ENCODE measurements at places on chromosomes 3 and 15.
A peak's percentile ranks its signal among the peaks of the same experiment; 100 is the strongest.

DNA sequence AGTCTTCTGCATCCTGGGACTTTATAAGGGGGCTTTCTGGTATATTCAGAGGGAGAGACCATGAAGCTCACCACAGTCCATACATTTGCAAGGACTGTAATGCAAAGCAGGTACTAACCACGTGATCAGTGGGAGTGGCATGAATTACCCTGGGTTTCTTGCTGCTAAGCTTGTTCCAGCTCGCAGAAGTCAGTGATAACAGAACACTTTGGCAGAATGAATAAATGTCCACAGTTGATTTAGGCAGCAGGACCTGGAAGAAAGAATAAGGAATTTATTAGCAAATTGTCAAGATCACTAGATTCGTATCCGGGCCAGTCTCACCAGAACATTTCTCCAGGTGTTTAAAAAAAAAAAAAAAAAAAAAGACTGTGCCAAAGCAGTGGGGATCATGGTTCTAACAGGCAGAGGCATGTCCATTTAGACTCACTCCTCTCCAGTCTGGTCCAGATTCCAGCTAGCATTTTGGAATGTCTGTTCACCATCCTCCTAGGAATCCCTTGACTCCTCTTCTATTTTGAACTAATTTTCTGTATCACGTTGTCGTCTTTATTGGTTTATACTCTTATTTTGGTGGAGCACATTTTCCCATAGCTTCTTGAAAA, 24.5 kb downstream of the HHLA2 start:
- DNase-seq = no peak

- no peak for DNase-seq
Measured at GRCh38 chr3:182005219-182005618, 293.5 kb downstream of the SOX2 start.

DNA sequence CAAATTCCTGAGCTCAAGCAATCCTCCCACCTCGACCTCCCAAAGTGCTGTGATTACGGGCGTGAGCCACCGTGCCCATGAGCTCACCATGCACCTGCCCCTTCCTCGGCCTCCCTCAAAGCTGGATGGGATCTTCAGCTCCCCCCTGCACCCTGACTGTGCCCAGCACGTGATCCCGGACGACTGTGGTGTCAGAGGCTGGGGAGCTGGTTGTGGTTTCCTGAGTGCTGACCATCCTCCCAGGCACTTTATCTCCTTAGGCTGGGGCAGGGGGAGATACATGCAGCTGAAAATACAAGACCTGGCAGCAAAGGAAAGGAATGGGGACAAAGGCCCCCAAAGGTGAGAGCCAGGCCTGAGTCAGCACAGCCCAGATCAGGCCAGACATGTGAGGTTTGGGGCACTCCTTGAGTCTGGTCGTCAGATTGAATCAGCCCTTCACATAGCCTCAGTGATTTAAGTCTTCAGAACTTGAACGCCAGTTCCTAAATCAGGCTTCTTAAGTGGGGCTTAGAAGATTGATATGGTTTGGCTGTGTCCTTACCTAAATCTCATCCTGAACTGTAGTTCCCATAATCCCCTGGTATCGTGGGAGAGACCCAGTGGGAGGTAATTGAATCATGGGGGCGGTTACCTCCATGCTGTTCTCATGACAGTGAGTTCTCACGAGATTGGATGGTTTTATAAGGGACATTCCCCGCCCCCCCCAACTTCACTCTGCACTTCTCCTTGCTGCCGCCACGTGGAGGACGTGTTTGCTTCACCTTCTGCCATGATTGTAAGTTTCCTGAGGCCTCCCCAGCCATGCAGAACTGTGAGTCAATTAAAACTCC, 35.8 kb downstream of the PRKCD start:
- DNase-seq = peak; percentile 55

DNA sequence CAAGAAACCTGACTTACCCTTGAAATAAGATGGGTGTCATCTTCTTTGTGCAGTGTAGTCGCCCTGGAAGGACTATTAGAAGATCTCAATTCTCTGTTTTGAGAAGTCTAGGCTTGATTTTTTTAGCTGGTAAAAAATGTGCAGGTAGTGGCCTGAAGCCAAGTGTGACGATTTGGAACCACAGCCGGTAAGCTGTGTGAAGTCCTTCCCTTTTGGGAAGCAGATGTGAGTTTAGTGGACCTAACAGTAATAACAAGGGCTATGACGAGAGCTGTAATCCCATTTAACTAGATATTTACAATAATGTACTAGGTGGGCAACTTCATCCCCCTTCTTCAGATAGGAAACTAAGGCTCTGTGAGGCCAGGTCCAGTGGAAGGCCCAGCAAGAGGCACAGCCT, 81.7 kb upstream of the MYZAP start:
- DNase-seq = no peak

DNA sequence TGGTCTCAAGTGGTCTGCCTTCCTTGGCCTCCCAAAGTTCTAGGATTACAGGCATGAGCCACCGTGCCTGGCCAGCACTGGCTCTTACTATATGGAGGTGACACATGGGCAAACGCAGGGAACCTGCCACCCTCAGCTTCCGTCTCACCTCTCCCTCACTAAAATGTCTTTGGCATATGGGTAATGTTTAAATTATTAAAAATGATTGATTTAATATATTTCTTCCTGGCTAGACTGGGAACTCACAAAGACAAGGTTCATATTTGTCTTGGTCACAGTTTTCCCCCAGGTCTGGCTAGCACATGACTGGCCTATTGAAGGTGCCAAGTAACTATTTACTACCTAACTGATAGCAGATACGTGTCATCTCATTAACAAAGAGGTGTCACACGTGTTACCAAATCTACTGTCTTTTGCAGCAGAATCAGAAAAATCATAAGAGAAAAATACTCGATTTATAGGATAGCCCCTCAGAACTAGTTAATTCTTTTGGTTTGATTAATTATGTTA, 48.2 kb downstream of the SYNM start:
- no peak for DNase-seq

GRCh38 chr3:43028678-43029490, 49.8 kb downstream of the GASK1A start:
- no peak for DNase-seq

GRCh38 chr3:163785693-163786092, 1292.6 kb downstream of the SI start:
- DNase-seq = no peak

DNA sequence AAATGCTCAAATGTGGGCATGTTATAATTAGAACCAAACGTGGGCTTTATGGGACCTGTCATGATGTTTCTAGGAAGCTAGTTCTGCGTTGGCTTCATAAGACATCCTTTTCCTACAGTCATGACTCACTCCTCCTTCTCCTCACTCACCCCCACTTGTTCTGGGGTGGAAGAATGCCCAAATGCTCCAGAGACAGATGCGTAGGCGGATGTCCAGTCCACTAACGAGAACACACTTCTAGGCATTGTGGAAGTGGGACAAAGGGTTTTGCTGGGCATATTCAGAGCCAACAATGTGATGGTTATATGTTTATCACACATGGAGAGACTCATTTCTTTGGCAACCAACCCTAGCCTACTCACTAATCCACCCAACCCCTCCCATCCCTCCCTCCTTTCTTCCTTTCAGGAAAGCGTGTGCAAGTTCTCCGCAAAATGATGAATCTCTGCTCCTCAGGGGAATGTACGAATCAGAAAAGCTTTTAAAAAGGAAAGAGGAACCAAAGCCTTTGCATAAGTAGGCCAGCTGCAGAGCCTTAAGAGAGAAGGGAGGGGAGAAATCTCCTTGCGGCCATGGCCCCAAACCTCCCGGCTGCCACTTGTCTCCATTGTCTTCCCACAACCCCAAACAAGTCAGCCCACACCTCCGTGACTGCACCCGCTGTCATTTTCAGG, 123.0 kb upstream of the SPRED1 start:
- peak; percentile 41 for DNase-seq

DNA sequence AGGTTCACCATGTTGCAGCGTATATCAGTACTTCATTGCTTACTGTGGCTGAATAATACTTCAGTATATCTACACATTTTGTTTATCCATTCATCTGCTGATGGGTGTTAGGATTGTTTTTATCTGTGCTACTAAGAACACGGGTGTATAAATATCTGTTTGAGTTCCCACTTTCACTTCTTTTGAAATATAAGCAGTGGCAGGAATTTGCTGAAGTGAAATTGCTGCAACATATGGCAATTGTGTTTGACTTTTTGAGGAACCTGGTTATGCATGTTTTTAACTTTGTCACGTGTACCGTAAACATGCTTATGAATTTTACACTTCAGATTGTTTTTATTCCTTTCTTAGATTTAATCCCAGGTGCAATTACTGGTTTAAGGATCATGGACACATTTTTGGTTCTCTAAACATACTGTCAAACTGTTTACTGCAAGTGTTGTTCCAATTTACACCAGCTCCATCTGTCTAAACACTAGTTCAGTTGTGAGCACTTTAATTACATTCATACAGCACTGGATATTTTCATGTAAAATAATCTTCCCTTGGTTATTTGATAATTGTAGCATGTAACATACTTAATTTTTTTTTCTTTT, 23.1 kb downstream of the TRAK1 start:
- no peak for DNase-seq

DNA sequence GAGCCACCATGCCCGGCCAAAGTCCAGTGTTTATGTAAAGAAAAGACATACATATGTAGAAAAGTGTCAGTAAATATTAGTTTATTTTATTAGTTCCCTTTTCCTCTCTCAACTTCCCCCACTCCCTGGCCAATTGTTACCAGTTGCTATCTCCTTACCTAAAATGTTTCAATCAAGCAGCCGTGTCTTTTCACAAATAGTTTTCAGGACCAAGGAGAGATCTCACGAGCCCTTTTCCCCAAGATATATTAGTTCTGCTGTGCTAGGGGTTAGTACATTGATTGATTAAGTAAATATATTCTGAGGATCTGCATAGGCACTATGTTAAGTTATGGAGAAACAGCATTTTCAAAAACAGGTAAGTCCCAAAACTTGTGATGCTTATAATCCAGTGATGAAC, 87.4 kb downstream of the ZIC4 start:
- DNase-seq = no peak

DNA sequence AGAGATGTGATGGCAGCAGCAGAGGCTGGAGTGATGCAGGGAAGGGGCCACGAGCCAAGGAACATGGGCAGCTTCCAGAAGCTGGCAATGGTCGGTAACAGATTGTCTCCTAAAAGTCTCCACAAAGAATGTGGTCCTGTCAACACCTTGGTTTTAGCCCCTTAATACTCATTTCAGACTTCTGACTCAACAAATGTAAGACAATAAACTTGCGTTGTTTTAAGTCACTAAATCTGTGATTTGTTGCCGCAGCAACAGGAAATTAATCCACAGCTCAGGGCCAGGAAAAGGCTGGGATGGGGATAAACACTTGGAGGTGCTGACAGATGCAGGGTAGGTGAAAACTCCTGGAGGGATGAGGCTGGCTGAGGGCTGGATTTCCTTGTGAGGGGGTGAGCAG, 69.9 kb downstream of the OXNAD1 start:
- no peak for DNase-seq
